Lung microvascular endothelial cell (primary cell): ENCODE measurements at places on chromosomes 6 and 20. TPM values are rescaled to one million over a fixed set of nuclear protein-coding genes. Genes with fewer than 3 reads are reported as not detected.

Gene PRL
- not detected in 2 replicates for total RNA-seq

Gene KIF13A
- 19.4 and 23.3 TPM in 2 replicates for total RNA-seq

Gene TGM2
- 273 and 343 TPM in 2 replicates for total RNA-seq

Gene MRPL14
- total RNA-seq, result 65.4 and 67.1 TPM in 2 replicates

Gene PRDM1
- 0.40 and 1.3 TPM in 2 replicates for total RNA-seq
